ENCODE measurements at places on chromosomes 1 and 21. TPM values are rescaled to one million over a fixed set of nuclear protein-coding genes. Genes with fewer than 3 reads are reported as not detected.

CLCA1 gene
- not detected for total RNA-seq

FTCD gene
- 1.1 TPM for total RNA-seq

CTH gene
- 3.0 TPM for total RNA-seq

TSSK3 gene
- total RNA-seq, result 0.20 TPM

IFFO2 gene
- 15.7 TPM for total RNA-seq

CD48 gene
- total RNA-seq, result not detected

PSMB2 gene
- 124 TPM for total RNA-seq

BGLAP gene
- total RNA-seq, result not detected

AADACL4 gene
- total RNA-seq, result not detected

All from G401 (cell line).